CD4-positive, alpha-beta T cell treated with Interleukin-1 beta for 1 hour (primary cell): ENCODE measurements at places on chromosomes 12 and 14.
A peak's percentile ranks its signal among the peaks of the same experiment; 100 is the strongest.

GRCh38 chr14:92704036-92704804 is 44.2 kb downstream of the LGMN start:
- DNase-seq, result peak; percentile 77

GRCh38 chr12:9381619-9382018 is 173.4 kb upstream of the PZP start:
- DNase-seq, result no peak

DNA sequence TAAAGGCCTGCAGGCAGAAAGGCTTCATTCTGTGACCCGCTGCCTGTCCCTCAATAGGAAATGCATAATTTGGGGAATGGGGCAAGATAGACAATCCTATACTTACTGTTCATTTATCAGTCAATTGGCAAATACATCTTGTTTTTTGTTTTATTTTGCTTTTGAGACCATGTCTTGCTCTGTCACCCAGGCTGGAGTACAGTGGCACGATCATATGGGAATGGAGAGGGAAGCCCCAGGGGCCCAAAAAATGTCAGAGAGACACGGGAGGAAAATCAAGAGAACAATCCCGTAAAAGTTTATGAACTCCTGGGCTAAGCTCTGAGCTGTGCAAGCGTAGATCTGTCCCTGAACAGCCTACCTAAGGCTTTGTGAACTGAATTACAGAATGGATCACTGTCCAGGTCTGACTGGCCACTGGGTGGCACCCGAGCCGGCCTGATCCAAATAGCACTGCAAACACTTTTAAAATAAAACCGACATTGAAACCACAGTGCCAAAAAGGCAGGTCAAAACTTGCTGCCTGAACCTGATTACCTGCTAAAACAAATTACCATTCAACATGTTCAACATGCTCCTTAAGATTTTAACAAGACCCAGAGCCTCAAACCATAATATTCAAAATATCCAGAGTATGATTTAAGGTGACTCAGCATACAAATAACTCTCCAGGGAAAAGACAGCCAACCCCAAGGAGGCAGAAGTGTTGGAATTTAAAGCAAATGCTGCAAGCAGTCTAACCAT is 11.8 kb downstream of the COPS7A start:
- DNase-seq, result peak; percentile 54

- no peak for DNase-seq
Observed at GRCh38 chr14:79551523-79551922, 659.8 kb downstream of the DIO2 start.

GRCh38 chr12:3087758-3088650 is 10.8 kb downstream of the TSPAN9 start:
- DNase-seq, result no peak

DNA sequence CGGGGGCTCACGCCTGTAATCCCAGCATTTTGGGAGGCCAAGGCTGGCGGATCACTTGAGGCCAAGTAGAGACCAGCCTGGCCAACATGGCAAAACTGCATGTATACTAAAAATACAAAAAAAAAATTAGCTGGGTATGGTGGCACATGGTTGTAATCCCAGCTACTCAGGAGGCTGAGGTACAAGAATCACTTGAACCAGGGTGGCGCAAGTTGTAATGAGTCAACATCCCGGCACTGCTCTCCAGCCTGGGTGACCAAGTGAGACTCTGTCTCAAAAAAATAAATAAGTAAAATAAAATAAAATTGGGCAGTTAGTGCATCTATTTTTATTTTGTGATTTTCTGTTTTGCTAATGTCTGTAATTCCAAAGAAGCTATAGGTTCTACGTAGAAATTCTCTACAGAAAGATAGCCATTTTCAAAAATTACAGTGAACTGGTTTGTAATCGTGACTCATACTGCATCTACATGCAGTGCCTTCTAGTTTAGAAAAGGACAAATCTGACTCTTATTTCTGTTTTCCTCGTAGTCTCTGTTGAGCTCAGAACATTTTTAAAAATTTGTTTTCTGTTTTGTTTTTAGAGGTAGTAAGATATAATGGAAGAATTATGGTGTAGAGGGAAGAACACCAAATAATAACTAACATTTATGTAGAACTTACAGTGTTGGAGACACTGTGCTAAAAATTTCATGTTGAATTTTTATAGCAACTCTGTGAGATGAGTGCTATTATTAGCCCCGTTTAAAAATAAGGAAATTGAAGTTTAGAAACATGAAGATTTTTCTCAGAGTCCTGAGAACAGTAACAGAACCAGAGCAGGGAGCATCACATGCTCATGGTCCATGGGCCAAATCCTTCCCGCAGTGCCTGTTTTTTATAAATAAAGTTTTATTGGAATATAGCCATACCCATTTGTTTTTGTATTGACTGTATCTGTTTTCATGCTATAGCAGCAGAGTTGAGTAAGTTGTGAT is 201.2 kb downstream of the SYNE2 start:
- DNase-seq, result no peak

GRCh38 chr14:77615361-77616132 is 890 bp downstream of the SPTLC2 start:
- no peak for DNase-seq

GRCh38 chr14:68248481-68249255 is 429.1 kb downstream of the RAD51B start:
- peak; percentile 64 for DNase-seq
